Fibroblast of lung (primary cell): ENCODE measurements at places on chromosomes 4 and X. TPM values are rescaled to one million over a fixed set of nuclear protein-coding genes. Genes with fewer than 3 reads are reported as not detected.

ADH1B gene
- polyA plus RNA-seq: 106 and 188 TPM in 2 replicates

TXK gene
- polyA plus RNA-seq: 0.05 and 0.09 TPM in 2 replicates

PDE5A gene
- polyA plus RNA-seq: 197 and 253 TPM in 2 replicates

CHST7 gene
- polyA plus RNA-seq: 2.8 and 3.7 TPM in 2 replicates

OPHN1 gene
- polyA plus RNA-seq: 2.9 and 3.9 TPM in 2 replicates

- peak; percentile 71 for DNase-seq
Observed at GRCh38 chr4:94516067-94516466, 64.3 kb downstream of the PDLIM5 start.

DNA sequence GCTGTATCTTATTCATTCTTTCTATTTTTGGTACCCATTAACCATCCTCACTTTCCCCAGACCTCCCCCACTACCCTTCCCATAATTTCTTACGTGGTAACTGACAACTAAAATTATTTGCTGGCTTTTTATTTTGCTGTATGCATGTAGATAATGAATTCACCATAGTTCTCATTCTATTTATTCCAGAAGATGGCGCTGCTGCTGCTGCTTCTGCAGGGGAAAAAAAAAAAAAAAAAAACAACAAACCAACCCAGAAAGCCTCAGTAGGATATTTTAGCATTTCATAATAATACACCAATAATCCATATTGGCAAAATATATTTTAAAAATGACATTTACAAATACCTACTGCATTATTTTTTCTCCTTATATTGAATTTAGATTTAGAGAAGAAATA is 416.6 kb upstream of the MAGEB18 start:
- no peak for DNase-seq

GRCh38 chr4:104693601-104694201 is 199.0 kb upstream of the CXXC4 start:
- DNase-seq: peak; percentile 52

DNA sequence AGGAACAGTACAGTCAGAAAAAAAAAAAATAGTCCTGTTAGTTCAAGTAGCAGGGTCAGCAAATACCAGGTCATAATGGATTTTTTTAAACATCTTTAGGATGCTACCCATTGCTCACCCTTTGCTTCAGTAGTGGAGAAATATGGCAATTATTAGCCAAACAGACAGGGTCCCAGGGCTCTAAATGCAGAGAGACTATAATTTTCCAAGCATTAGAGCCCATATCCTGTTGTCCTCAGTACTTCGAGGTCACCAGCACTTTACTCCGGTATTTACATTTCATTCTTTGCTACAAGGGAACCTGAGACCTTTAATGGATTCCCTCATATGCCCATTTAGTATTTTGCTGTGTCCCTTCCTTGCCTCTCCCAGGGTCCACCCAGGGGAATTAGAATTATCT is 1562.9 kb upstream of the TENM3 start:
- no peak for DNase-seq

DNA sequence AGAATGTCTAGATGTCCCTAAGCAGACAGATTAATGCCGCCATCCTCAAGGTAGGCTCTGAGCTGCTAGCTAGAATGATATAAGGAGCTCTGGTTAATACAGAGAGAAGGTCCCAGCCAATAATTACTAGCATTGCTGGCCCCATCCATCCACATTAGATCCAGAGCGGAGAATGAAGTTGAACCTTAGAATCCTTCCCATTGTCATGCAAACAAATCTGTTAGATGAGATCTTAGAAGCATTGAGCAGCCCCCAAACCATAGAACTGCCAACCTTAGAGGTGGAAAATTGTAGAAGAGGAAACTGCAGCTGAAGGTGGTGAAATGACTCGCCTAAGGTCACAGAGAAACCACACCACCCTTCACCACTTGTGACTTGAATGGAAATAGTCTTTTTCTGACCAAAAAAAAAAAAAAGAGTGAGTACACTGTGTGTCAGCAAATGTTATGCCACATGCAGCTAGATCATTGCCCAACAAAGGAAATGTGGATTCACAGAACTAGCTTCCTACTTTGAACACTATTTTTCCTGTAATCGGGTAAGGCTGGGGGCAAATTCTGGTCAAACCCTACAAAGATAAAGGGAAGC is 162.1 kb downstream of the SMIM20 start:
- DNase-seq: peak; percentile 57

DNA sequence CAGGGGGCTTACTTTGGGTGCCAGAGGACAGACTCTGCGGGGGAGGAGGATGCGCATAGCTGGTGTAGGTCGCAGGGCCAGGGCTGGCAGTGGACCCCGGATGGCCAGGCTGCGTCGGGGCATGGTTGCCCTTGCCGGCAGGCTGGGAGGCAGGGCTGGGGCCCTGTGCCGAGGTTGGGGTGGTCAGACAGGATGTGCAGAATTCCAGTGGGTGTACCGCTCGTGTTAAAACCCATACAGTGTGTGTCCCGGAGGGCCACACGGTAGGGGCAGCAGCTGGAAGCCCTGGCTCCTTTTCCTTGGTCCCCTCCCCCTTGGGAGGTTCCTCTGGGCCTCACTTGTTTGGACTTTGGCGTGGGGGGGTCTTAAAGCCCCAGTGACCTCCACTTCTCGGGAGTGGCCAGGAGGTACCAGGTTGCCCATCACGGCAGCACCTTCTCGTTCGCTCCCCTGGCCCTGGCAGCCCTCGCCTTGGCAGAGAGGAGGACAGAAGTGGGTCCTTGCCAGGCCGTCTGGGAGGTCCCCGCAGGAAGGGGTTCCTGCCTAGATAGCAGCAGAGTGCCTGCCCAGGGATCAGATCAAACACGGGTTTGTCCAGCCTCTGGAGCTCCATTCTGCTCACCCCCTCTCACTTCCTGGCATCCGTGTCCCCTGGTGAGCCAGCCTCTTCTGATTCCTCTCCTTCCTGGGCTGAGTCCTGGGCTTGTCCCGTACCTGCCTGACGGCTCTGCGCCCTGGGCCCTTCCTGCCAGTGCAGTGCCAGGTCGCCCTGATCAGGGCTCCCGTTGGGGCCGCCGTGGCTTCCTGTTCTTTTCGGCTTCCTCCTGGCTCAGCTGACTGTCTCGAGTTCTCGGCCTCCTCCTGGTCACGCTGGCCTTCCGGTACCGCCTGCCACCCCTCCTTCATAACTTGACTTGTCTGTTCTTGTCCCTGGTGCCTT is 56.7 kb upstream of the HGFAC start:
- no peak for DNase-seq

DNA sequence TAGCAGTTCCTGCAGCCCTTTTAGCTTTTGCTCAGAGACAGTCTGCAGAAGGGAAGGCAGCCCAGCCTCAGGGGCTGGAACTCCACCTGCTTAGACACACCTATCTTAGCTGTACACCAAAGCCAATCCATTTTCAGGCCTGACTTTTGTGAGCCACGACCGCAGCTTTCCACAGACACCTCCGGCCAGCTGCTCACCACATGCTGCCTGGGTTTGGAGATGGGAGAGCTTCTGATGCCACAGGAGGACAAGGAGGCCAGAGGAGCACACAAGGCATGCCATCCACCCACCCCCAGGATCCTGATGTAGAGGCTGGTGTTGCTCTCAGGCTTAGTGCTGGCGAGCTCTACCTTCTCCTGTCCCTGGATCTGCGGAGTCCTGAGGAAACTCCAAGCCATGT is 141.8 kb upstream of the NALF2 start:
- DNase-seq: no peak

DNA sequence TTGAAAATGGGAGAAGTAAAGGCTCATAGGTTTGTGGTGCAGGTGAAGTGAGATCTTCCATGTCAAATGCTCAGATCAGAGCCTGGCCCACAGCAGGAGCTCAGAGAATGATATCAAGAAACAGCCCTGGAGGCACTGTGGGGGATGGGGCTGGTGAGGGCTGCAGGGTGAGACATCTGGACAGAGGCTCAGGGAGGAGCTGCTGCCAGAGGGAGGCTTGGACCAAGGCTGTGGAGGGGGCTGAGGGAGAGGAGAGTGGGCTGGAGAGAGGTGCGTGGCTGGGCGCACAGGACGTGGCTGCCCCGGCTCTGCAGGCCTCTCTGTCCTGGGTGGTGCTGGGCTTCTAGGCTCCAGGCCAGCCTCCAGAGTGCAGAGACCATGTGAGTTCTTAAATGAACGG is 5.6 kb downstream of the SORCS2 start:
- no peak for DNase-seq

GRCh38 chr4:121016611-121017010 is 55.7 kb downstream of the NDNF start:
- DNase-seq: no peak

- no peak for DNase-seq
Observed at GRCh38 chr4:136124251-136124745, 1408.0 kb downstream of the PCDH18 start.

- peak; percentile 26 for DNase-seq
Observed at GRCh38 chr4:47913330-47913729, 1.1 kb downstream of the NFXL1 start.

GRCh38 chr4:11585506-11585905 is 156.8 kb upstream of the HS3ST1 start:
- no peak for DNase-seq

GRCh38 chr4:24932515-24933225 is 19.8 kb upstream of the CCDC149 start:
- DNase-seq: no peak

GRCh38 chrX:30904186-30904585 is 15.1 kb upstream of the TAB3 start:
- no peak for DNase-seq

- DNase-seq: no peak
Observed at GRCh38 chr4:150682126-150682525, 100.2 kb downstream of the MAB21L2 start.

GRCh38 chr4:181307824-181308223 is 935.4 kb upstream of the TENM3 start:
- no peak for DNase-seq

DNA sequence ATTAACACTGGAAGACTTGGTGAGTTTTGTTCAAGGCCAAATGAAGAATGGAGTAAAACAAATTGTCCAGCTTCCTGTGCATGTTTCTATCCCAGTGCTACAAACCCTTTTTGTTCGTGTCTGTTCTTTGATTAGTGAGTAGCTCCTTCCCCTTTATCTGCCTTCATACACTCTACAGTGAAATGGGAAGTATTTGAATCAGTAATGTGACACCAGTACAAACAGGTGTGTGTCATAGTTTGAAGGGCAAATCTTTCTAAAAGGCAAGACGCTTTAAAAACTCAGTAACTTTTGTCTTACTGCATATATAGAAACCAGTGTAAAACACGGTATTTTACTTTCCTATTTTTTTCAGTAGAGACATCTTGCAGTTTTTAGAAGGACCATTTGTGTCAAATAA is 5.9 kb downstream of the ARHGEF38 start:
- DNase-seq: no peak

GRCh38 chr4:97942137-97942536 is 201.1 kb downstream of the STPG2 start:
- DNase-seq: peak; percentile 4

DNA sequence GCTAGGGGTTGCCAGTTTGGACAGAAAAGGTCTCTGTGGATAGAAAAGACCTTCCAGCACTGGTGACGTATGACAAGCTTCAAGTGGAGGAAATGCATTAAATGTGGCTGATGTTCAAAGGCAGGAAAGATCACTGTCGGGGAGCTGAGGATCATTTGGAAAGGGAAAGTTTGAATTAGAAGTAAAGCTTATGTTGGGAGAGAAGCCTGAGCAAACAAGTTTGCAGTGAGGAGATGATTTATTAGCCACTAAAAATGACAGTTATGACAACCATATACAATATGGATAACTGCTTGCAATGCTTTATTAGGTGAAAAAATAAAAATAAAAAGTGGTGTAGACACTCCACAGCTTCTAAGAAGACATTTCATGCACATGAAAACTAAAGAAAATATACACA is 135.3 kb upstream of the HS3ST1 start:
- DNase-seq: no peak

DNA sequence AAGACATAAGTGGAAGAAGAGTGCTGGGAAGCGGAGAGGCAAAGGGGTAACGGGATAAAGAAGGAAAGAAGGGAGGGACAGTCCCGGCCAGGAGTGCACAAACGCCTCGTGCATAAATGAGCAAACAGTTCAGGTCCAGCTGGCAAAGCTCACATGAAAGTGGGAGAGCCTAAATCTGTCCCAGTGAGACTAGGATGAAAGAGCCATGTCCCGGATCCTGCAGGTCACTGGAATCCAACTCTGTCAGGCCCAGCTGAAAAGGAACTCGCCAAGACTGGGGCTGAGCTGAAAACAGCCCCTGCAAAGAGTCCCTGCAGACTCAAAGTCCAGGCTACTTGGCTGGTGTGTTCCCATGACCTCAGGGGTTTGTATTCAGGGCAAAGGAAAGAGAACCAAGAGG is 38.0 kb upstream of the CRMP1 start:
- DNase-seq: no peak

- DNase-seq: peak; percentile 34
Observed at GRCh38 chr4:151658959-151659600, 101.7 kb downstream of the GATB start.

DNA sequence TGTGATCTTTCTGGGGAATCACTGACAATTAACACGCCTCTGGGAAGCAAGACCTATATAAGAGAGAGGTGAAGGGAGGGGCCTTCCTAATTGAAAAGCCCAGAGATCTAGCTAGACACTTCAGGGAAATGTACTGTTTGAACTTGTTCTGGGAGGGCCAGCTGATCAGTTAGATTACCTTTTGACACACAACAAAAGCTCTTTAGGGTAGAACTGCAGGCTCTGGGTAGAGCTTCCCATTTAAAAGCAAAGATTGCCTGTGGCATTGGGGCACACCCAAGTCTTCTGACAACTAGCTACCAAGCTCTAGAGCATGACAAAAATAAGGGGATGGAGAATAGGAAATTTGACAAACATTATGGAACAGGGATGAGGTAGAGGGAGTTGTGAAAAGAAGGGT is 26.3 kb downstream of the AREG start:
- no peak for DNase-seq

DNA sequence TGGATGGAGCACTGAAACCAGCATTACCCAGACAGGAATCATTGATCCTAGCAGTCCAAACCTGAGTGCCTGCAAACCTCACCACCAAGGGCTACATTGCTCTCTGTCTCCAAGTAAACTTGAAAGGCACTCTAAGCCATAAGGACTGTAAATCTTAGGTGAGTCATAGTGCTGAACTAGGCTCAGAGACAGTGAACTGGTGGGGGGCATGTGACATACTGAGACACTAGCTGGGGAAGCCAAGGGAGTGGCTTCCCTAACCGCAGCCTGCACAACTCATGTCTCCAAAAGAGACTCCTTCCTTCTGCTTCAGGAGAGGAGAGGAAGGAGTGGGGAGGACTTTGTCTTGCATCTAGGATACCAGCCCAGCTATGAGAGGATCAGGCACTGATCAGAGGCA is 235.5 kb upstream of the ACTRT1 start:
- DNase-seq: no peak

GRCh38 chr4:74770226-74770910 is 24.0 kb downstream of the BTC start:
- no peak for DNase-seq

DNA sequence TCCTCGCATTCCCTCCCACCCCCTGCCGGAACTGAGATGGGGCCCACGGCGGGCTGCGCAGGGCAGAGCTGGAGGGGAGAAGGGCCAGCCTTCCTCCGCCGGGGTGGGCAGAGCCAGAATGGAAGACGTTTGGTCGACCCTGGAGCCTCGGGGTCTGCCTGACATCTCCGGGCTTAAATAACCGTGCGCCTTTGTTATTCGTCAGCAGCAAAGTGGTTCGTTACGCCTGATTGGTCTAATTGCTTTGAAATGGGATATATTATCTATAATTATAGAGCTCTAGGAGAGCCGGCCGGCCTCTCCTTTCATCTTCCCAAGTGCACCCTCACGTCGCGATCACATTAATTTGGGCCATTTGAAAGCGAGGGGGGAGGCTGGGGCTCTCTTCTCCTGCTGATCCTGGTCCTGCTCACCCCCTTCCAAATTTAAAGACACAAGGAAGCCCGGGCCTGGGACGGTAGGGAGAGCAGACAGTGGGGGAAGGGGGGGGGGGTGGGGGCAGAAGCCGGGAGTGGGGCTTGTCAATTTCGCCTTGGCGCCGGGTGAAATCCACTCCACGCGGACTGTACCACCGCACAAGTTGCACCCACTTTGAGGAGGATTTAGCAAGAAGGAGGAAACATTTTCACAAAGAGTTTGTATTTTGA is 4.7 kb upstream of the MSX1 start:
- DNase-seq: no peak
